ENCODE measurements at places on chromosomes 5 and 9.

GRCh38 chr5:181126841-181127240 lies 4.1 kb downstream of the OR2V1 start:
- no peak for DNase-seq

DNA sequence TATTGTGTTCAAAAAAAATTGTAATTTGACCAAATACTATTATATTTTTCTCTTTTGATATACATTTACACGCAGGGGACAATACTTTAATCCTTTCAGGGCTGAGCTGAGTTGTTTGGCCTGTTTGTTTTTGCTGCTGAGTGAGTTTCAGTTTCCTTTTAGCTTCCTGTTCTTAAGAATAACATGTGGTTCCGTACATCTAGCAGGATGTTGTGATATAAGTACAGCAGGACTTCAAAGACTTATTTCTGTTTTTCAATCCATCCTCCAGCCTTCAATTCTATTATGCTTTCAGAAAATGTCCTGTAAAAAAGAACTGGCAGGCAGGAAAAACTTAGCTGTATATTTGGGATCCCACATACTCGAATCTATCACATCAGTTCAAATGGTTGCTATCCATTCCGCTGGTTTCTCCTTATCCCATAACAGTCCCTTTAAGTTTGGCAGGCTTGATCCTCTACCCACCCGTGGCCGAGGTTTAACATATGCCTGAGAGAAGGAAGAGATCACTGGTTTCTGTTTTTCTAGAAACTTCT lies 1037.3 kb upstream of the ACO1 start:
- peak; percentile 10 for DNase-seq

DNA sequence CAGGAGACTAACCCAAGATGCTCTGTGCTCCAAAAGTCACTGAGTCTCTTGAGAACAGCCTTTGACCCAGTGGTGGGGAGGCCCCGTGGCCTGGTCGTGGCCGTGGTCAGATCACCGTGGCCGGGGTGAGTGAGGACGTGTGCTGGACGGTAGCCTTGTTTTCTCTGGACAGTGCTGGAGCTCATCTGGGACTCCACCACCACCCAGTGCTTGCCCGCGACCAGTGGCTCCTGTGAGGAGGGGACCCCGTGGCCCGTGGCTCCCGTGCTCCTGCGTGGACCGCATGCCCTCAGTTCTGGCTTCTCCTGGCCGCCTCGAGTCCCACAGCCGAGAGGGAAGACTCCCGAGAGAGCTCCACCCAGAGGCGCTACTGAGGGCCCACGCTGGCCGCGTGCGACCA lies 15.9 kb upstream of the NOTCH1 start:
- DNase-seq = no peak

DNA sequence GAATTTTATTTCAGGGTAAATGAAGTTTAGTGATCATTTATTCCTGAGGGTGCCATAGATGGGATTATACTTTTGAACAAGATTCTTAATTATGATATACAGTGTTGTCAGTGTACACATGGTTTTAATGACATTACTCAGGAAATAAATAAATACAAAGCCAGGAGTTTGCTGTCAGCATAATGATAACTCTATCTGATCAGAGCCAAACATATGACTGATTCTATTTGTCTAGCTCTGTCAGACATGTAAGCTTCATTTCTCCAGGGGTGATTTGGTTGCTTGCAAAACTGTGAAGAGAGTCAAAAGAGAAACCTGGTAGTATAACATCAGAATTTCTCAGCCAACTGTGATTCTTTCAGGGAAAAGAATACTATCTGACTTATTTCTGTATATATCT lies 1425.8 kb upstream of the C9orf72 start:
- no peak for DNase-seq

Measured in fibroblast of skin of right biceps (primary cell).